Stimulated activated CD4-positive, alpha-beta T cell treated with anti-CD3 and anti-CD28 coated beads, Interleukin-1b, Interleukin-23, amount 100 ng/mL, for 1 hour (primary cell): ENCODE measurements at places on chromosomes 5 and 9.

DNA sequence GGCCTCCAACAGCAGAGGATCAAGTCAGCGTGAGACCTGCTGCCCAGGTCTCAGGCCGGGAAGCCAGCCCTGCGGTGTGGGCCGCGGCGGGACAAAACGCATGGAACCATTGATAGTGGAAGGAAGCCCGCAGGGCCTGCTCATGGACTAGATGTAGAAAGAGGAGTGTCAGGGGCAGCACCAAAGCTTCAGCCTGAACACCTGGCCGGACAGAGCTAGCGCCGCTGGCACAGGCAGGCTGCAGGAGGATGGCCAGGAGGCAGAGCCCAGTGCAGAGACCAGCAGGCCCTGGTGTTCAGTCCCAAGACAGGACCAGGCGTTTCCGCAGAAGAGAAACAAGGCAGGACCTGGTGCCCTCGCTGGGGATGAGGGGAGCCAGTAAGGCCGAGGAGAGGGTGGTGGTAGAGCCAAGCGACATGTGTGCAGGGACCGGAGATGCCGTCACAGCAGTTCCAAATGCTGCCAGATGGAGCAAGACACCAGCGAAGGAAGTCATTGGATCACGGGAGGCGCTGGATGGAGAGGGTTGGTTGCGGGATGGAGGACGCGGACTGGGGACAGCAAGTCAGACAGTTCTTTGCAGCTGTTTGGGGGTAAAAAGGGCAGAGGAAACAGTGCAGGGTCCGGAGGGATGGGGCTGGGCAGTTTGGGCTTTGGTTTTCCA is 42.1 kb upstream of the OLFM1 start:
- DNase-seq, result no peak

DNA sequence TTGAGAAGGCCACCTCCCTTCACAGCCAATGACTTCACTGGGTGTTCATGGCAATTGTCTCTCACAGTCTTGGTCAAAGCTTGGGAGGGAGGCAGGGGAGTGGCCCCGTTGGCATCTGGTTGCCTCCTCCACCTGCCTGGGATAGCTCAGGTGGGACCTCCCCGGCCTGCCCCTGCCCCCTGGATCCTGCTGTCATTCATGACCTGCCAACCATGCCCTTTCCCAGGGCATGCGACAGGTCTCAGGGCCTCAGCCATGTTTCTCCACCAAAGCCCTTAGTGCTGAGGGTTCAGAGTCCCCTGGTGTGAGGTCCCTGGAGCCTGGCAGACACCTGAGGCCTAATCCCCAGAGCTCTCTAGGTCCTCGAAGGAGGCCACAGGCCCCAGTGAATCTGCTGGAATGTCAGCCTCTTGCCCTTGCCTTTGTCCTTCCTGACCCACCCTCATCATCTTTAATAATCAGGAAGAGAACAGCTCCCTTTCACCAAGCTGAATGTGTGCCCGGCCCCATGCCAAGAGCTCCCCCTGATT is 5.6 kb downstream of the DAB2IP start:
- DNase-seq, result no peak

DNA sequence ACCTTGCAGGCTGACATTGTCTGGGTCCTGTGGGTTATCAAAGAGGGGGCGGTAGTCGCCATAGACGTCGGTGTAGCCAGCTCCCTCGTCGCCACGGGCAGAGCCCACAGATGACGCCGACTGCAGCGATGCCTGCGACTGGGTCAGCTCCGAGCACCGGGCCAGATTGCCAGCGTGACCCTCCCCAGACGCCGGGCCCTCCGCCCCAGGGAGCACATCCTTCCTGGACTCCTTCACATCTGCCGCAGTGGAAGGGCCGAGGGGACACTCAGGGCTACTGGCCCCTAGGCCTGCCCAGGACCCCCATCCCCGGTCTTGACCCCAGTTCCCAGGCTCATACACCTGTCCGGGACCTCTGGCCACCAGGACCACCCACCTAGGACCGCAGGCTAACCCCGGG is 13.9 kb downstream of the ABCA2 start:
- DNase-seq, result no peak

DNA sequence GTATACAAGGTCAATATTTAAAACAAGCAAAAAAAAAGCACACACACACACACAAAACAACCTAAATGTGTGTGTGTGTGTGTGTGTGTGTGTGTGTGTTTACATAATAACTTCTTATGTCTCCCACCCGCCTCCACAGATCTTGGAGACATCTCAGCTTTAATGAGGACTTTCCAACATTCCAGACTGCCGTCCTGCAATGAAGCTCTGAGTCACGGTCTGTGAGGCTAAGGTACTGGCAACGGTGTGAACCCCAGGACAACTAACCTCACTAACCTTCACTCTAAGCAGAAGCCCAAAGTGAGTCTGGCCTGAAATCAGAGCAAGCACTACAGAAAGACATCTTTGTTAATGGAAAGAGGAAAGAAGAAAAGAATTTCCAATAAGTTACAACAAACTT is 22.3 kb downstream of the ZNF474 start:
- DNase-seq, result no peak

DNA sequence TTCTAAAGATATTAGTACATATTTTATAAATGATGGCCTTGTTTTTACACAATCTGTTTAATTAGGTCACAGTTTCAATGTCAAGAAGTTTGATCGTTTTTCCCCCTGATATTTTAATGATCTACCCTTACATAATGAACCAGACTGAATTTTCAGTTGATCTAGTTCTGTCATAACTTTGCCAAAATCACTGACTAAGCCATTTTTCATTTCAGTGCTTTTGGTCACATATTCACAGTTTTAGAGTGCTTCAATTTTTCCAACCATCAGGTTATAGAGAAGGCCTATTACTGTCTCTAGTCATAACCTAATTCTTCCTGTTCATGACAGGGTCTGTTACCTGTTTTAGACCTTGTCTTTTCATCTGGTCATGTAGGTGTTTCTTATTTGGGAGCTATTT is 577.9 kb upstream of the PTPRD start:
- no peak for DNase-seq

DNA sequence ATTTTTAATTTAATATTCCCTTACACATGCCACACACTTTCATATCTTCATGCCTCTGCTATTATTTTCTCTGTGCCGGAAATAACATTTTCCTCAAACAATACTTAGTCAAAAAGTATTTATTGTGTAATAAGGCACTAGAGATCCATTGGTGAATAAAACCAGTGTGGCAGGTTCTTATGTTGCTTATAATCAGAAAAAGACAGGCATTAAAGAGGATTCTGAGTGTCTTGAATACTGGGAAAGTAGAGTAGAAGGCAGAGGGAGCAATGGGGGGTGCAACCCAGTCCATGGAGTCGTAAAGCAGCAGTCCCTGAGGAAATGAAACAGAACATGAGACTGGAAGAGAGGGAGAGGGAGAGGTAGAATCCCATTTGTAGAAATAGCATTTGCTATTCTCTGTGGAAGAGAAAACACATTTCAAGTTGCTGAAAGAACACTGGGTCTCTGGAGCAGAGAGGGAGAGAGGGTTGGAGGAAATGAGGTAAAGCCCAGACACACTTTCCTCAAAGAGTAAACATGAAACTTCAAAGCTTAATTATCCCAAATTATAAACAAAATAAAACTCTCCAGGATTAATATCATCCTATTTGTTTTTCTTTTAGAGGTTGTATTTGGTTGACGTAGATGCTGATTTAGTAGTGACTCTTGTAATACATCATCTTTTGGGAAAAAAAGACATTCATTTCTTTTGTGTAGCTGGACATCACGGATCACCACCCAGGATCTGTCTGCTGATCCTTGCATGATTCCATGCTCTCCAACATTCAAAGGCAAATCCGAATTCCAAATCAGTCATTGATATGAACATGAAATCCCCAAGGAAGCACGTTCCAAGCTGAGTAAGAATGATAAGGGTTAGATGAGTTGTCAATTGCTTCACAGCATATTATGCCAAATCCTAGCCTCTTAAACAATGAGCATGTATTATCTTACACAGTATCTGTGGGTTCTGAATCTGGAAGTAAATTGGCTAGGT is 37.4 kb upstream of the GRAMD2B start:
- no peak for DNase-seq

- no peak for DNase-seq
Observed at GRCh38 chr9:120741191-120741590, 26.9 kb upstream of the MEGF9 start.

DNA sequence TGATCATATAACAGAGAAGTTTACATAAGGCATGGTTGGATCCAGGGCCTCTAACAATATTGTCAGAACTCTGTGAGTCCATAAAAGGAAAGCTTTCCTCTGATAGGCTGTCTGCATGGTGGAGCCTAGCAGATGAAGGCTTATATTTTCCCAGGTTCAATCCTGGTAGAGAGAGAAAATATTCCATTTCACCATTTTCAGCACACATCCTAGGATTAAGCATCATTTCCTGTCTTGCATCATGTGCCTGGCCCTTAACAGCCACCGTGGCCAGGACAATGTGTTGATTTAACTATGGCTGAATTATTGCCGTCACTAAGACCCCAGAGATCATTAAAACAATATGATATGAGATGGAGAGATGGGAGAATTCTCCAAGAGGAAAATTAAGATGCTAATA is 90.9 kb upstream of the GRIA1 start:
- no peak for DNase-seq

- DNase-seq, result no peak
Observed at GRCh38 chr5:74632947-74633356, 7.6 kb downstream of the ENC1 start.

DNA sequence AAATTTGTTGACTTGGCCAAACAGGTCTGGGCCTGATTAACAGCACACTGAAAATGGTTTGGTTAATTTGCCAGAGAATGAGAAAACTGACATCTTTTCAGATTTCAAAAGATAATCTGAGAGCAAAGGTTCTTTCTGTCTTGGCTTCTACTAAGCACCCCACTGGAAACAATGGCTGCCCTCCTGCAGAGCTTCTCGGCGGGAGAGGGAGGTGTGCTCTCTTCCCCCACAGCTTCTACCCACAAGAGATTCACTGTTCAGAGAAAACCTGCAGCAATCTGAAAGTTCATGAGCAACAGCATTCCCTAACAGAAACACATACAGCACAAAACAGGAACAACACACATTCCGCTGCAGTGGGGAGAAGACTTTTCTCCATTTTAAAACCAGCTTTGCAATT is 3.0 kb downstream of the DNAH5 start:
- no peak for DNase-seq

GRCh38 chr5:40312205-40312604 is 367.5 kb upstream of the PTGER4 start:
- DNase-seq, result no peak

- no peak for DNase-seq
Observed at GRCh38 chr5:135106610-135107471, 72.8 kb upstream of the PITX1 start.

DNA sequence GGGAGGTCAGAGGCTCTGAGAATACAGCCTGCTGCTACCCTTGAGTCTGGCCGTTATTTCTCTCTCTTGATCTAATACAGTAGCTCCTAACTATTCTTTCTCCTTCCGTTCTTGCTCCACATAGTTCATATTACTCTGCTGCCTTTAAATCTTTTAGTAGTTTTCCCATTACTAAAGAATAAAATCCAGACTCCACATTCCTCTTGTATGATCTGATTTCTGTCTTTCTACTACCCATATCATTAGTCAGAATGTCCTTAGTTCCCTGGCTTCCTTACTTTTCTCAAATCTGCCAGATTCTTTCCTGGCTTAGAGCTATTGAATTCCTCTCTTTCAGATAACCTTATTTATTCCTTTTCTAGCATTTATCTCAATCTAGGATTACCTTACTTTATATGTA is 40.0 kb downstream of the MARCHF6 start:
- DNase-seq, result no peak

DNA sequence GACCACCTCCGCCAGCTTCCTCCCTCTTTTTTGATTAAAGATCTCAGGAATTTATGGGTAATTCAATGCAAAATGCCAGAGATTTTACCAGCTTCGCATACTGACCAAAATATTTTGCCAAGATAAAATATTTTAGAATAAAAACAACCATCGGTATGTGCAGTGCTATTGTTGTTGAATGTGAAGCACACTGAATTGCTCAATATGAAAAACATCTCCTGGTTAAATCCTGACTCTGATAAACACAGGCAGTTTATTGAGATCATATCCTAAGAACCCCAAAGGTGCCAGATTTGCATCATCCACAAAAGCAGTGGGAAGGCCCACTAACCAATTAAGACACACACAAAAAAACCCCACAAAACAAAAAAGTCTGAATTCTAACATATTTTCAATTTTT is 202.4 kb downstream of the GLIS3 start:
- DNase-seq, result no peak

DNA sequence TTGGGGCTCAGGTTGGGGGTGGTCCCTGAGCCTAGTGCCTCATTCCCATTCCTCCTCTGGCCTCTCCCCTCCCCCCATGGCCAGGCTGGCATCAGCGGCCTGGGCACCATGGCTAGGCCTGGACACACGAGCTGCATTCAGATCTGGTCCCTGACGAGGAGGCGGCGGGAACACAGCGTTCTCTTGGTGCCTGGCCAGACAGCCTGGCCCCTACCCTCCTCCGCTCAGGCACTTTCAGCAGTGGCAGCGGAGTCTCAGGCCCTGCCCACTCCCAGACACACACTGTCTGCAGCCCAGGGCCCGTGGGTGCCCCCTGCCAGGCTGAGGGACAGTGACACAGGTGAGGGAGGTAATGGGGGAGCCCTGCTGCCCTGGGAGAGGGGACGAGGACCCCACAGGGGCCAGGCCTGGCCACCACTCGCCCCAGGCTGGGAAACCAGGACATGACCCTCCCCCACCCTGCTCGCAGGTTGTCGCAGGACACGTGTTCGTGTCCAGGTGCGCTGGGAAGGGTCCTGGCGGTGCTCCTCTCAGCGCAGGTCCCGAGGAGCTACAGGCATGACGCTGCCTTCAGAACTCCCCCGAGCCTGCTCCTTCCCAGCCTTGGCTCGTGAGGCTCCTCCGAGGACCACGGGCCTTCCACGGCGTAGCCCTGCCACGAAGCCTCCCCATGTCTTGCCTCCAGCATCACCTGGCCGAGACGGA is 19.9 kb upstream of the UBAC1 start:
- no peak for DNase-seq

DNA sequence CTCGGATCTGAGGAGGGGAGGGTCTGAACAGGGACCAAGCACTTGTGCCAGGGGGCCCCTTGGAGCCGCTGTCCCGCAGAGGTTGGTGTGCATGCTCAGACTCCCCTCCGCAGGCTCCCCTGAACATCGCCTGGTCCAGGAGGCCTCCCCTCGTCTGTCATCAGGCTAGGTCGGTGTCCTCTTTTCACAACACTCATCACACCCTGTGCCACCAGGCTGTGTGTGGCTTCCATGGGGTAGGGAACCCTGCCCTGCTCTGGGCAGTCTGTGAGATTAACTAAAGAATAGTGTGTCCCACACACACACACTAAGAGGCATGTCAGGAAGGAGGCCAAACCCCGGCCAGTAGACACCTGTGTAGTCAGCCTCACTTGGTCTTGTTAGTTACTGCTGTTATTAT is 119.3 kb downstream of the C5orf15 start:
- DNase-seq, result no peak
